Left ventricle myocardium superior (tissue), 1 donor: ENCODE measurements at places on chromosomes 13 and 19.

GRCh38 chr19:40393894-40394815 lies 4.2 kb upstream of the HIPK4 start:
- no peak for DNase-seq

DNA sequence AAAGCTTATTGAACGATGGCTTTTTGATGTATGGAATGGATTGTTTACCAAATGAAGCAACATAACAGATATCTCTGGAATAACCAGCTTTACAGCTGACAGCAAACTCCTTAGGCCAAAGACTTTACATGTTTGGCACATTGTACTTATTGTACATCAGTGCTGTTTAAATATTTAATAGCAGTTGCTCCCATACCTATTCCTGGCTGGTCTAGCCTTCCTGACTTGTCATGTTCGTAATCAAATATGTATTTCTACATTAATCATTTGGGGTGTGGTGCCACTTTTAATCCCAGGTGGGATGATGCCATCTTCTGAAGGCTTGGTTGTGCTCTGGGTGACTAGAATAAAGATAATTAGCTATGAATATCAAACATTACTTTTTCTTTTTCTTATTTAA lies 67.4 kb upstream of the FRY start:
- DNase-seq = no peak

- DNase-seq = no peak
Measured at GRCh38 chr13:75395066-75395465, 86.9 kb downstream of the TBC1D4 start.

DNA sequence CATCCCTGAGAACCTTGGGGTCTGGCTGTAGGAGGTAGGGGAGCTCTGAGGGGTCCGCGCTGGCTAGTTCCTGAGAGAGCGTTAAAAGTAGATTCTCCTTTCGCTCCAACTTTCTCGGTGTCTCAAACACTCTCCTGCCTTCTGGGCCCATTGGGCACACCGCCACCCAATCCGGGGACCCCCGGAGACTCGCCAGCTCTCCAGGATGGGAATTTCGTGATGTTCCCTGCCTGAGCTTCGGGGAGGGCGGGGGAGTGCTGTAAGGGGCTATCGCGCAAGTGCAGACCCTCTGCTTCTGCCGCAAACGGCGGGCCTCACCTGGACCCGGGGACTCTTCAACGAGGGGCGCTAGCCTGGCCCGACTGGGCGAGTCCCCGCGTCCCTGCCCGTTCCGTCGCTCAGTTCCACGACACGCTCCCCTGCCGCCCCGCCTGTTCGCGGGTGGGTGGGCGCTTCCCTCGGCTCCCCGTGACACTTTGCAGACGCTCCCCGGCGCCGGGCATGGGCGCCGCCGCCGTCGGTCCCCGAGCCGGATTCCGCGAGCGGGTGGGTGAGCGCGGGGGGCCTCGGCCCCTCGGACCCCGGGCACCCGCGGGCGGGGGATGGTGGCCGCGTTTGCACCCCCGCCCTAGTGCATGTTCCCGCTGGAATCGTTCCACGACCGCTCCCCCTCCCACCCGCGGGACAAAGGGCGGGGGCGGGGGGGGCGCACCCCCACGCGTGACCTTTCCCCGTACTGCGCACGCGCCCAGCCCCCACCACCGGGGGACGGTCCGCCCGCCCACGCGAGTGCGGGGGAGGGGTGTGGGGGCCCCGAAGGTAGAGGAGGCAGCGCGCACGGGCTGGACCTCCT lies at the start of gene CCDC106:
Gene CCDC106, plus strand, starts transcription at position 481 of the 853 bp plus-strand sequence. CDS start 835 bp downstream, outside the sequence.
- DNase-seq = peak; percentile 81

DNA sequence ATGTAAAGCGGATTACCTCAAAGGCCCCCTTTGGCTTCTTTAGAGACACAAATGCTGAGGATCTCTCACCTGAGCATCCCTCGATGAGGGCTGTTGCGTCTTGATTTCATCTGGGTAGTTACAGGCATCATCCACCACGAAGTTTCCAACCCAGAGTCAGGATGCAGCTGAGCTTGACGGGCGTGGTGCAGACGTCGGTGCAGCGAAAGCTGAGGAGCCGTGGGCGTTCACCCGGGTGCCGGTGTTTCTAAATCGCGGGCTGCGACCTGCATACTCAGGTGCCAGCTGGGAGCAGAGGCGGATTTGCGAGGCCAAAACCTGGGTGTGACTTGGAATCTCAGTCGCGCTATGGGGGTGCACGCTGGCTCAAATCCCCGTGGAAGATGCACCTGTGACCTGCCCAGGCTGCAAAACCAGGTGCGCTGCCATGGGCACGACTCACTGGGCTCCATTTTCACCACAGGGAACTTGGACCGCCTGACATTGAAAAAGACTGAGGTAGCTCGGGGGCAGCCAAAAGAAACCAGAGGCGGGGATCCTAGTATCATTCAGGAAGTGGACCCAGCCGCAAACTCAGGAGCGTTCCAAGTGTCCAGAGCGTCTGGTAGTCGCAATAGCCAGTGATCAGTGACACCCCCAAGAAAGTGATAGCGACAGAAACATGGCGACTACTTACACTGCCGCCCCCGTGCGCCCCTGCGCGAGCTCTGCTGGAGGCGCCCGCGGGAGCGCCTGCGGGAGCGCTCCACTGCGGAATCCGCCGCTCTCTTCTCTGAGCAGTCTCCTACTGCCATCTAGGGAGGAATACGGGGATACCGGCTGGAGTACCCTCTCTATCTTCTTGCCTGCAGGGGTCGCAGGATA lies 36.4 kb upstream of the IGFL4 start:
- no peak for DNase-seq

DNA sequence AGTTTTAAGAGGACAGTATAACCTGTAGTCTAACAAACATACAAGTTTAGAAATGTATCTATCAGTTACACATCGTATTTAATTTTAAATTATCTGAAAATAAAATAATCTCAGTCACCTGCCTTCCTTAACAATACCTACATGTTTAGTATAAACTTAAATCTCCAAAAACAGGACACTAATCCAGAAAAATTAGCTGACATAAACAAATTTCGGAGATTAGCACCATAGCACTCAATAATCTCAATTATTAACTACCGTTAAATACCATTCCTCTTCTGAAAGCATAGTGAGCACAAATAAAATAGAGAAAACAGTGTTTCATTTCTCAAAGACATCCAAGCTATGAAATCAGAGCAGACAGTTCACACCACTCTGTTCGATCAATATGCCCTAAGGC lies 13.2 kb downstream of the MED4 start:
- no peak for DNase-seq

GRCh38 chr13:26618726-26619125 lies 61.2 kb downstream of the WASF3 start:
- no peak for DNase-seq

GRCh38 chr13:108795841-108796240 lies 166.4 kb downstream of the MYO16 start:
- no peak for DNase-seq

DNA sequence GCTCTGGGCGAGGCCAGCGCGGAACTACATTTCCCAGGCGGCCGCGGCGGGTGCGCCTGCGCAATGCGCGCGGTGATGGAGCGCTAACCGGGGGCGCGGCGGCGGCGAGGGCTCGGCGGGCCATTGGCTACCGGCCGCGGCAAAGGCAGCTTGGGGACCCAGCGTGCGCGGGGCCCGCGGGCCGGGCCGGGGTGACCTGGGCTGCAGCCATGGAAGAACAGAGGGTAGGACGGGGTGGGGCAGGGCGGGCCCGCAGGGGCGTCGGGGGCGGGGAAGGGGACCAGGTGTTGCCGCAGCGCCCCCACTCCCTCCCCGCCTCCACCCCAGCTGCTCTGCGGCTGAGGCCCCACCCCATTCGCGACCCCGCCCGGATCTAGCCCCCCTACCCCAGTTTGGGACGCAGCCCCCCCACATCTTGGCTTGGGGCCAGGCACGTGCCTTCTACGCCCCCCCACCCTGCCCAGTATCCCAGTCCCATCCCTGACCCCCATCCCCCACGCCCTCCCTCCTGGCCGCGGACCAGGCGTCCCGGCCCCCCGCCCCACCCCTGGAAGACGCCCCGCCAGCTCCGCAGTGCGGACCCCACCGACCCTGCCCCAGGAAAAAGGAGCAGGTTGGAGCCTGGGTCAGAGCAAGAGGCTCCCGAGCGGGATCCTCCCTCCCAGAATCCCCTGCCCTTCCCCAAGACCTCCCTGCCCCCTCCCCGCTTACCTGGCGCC lies at the start of gene FSD1:
Gene FSD1, plus strand, starts transcription at position 61 of the 719 bp plus-strand sequence. Its CDS starts 149 bp downstream, at position 210.
- peak; percentile 51 for DNase-seq
